ENCODE measurements at places on chromosomes 7 and 10.
A peak's percentile ranks its signal among the peaks of the same experiment; 100 is the strongest.

- peak; percentile 81 for DNase-seq
Observed at GRCh38 chr7:28180364-28181147, at the start of gene JAZF1. JAZF1 (minus strand) TSS chr7:28180795.

- no peak for DNase-seq
Observed at GRCh38 chr10:23399701-23400144, 39.2 kb upstream of the OTUD1 start.

DNA sequence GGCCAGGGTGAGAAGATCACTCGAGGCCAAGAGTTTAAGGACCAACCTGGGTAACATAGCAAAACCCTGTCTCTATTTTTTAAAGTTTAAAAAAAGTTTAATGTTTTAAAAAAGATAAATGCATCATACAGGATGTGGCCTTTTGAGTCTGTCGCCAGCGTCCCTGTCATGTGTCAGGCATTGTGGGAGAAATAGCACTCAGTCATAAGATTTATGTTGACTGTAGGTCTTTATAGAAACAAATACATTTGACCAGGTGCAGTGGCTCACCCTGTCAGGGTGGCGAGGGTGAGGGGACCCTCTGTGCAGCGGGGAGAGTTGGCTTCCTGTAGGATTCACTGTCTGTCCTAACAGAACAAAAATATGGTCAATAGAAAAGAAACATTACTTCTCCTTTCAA lies 63.5 kb upstream of the SH2B2 start:
- no peak for DNase-seq

DNA sequence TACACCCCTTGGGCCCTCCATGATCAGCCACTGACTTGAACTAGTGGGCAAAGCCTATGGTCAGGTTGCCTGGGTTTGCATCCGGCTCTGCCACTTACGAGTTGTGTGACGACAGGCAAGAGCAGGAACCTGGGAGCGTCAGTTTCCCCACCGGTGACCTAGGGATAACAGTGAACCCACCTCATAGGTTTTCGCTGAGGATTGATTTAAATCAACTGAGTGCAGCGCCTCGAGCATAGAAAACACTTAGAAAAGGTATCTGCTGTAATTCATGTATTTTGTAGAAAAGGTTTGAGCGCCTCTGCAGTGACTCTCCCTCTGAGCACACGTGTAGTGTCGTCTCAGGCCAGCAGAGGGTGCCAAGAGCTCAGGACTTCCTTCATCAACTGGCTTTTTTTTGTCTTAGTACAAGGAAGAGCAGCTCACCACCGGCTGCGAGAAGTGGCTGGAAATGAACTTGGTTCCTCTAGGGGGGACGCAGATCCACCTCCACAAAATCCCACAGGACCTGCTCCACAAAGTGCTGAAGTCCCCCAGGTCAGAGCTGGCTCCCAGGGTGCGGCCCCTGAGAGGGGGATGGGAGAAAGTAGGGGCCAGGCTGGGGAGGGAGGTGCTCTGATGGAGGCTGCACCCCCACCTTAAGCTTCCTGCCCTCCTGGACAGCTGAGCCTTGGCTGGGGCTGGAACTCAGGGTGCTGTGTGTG lies 27.7 kb downstream of the BTBD16 start:
- peak; percentile 75 for DNase-seq

DNA sequence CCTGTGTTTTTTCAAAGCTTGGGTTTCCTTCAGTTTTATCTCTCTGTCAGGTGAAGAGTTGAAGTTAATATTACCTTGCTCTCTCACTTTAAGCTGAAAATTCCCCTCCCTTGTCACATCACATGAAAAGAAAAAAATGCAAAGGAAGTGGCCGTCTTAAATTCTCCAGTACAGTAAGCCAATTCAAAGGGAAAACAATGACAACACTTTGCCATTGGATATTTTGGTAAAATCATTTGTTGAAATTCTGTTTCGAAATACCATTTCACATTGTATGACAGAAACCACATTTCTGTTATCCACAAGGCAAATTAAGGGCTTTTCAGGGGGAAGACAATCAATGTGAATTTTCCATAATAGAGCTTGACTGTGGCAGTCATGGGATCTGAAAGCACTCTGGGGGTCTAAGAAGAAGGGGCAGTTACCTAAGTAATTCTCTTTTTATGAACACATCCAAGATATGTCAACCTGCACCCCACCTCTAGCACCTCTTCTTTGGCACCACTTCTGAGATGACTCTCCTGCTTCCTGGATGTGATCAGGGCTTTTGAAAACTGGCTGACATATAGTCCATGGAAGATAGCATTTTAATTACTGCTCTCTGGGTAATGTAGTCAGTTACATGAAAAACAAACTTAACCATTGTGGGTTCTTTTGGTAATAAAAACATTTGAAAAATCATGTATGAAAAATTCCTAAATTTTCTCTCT lies 63.8 kb downstream of the ENTPD1 start:
- DNase-seq = peak; percentile 10

GRCh38 chr10:36475746-36476145 lies 649.7 kb upstream of the ANKRD30A start:
- DNase-seq = no peak

DNA sequence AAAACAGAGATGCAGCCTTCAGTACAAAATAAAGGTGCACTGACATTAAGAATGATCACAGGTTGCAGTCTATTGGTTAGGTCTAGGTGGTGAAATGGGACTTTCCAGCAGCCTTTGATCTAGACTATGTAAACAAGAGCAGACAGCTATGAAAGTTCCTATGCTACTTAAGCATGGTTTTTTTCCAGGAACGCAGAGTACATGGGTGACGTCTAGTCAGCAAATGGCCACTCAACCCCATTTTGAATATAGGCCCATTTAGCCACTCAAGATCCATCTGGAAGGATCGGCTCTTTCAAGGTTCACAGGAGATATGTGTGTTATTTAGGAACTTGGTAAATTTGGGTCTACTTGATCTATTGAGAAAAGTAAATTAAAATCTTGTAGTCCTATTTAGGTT lies 1424.6 kb upstream of the LRRTM3 start:
- DNase-seq = no peak

- DNase-seq = no peak
Observed at GRCh38 chr10:47412869-47413268, 28.8 kb upstream of the ZNF488 start.

- no peak for DNase-seq
Observed at GRCh38 chr7:42914421-42915045, 2.7 kb upstream of the C7orf25 start.

- DNase-seq = peak; percentile 34
Observed at GRCh38 chr7:131011976-131012375, 278.0 kb upstream of the KLF14 start.

DNA sequence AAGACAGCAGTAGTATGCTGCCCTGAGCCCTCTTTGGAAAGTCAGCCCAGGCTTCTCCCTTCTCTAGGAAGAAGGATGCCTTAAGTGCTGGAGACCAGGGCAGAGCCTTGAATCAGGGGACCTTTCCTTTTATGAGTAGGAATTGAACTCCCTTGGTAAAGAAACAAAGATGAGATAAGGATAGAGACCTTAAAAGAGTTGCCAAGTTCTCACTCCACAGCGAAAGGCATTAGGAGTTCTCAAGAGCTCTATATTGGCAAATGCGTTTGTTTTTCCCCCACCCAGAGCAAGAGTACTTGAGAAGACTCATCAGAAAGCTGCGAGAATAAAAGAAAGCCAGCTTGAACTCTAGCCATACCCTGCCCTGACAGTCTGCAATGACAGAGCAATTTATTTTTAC lies 72.9 kb upstream of the OGDHL start:
- DNase-seq = no peak

- no peak for DNase-seq
Observed at GRCh38 chr10:122304054-122304579, 33.0 kb downstream of the BTBD16 start.

Measured in NB4 (cell line).